ENCODE measurements at places on chromosomes 2 and 18.

DNA sequence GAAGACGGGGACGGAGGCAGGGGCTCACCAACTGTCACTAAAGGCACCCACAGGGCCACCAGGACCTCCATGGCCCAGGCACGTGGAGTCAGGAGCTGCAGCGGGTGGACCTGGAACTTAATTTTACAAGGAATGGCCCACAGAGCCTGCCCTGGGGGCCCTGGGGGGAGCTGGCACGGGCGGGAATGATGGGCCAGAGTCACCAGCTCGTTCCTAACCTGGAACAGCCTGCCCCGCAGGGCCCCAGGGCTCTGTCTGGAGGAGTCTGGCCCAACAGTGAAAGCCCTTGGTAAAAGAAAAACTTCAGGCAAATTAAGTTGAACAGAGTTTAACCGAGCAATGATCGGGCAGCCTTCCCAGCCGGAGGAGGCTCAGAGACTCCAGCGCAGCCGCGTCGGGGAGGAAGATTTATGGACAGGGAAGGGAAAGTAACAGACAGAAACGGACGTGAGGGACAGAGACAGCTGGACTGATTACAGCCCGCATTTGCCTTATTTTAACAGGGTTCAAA, 118.4 kb upstream of the TMEM18 start:
- DNase-seq = no peak

DNA sequence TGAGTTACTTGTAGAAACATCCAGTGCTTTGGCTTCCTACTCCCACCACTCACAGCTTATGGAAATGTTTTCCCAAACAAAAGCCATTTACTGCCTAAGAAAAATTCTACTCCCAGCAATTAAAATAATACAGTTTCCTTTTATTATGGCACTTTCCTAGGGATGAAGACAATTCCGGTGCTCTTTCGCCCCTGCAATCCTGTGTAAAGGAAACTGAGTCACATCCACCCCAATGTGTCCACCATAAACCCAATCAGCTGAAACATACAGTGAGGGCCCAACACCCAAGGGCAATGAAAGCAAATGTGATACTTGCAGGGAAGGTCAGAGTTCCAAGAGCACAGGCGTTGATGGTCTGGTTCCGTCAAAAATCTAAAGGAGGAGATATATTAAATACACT, 62.0 kb upstream of the ST3GAL5 start:
- DNase-seq = no peak

DNA sequence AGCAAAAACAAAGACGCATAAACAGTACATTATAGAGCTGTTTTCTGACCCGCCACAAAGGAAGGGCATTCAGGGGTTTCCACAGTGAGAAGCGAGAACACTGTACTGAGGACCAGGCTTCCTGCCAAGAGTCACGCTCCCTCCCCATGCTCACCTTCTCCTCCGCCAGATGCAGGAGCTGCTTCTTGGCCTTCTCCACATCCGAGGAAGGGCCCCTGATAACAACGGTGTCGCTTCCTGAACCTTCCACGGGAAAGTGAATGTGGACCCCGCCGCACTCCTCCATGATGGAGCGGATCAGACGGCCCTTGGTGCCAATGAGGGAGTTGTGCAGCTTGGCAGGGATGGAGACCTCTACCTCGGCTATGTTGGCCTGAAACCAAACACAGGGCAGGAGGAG, 53.8 kb downstream of the ANO7 start:
- DNase-seq = no peak

DNA sequence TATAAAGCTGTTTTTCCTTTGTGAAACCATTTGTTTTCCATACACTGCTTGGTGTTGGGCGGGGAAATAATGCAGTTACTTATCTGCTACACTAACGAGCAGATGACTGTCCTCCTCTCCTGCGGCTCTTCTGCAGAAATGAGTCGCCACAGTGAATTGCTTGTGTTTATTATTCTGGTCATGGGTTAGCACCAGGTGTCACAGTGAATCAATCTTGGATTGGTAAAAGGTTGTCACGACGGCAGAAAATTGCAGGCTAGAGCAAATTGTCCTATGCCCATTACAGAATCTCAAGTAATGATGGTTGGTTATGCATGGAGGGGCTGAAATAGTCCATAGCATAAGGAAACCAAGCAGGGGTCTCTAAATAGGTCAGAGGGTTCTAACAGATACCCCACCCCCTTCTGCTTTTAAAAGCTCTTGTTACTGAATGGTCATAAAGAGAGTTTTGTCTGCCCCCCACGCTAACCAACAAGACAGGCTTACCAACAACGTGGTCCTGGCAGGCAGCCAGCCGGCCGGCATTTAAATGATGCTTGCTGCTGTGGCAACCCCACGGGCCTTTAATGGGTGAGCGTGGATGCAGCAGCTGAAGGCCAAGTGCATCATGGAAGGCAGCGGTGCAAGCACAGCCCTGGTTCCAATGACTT, 29.5 kb downstream of the RAB31 start:
- DNase-seq = no peak
